ENCODE measurements at places on chromosomes 13 and 19.

DNA sequence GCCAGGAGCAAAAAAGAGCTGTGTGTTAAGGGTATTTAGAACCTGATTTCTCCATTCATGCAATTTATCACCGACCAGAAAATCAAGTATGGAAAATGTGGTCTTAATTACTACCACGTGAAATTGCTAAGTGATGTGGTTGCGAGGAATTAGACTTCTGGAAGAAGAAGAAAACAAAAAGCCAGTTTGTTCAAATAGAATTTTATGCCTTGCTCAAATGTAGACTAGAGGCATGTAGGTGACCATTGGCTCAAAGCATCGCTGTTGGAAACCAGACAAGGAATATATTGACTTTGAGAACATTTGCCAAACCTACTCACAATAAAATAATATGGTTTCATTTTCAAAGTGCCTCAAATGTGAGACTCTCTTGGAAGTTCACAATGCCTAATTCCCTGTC is 57.3 kb upstream of the LRCH1 start:
- DNase-seq, result no peak

DNA sequence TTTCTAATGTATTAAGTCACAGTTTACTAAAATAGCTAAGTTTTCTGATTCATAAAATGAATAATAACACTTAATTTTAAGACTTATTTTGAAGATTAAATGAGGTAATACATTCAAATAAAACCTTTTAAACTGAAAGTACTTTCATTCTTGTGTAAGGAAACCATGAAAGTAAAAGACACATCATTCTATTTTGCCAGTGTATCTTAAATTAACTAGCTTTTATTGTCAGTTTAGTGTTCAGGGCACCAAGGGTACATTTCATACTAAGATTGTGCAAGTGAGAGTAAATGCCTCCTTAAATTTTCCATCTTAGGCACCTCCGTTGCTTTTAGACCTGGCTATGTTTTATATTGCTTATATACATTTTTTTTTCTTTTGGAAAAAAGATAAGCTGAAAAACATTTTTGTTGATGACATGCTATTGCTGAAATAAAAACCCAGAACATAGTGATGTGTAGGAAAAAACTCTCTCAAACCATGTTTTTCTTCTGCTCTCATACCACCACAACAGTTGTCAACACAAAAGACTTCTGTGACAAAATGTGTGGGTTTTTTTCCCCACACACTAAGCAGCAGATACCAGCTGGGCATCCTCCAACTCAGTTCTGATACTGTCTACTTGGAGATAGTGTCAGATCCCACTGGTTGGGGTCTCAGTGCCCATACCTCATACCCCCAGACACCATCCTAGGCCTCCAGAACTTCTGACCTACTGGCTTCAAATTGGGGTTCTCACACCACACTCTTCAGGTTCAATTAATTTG is 30.7 kb upstream of the LPAR6 start:
- DNase-seq, result no peak

DNA sequence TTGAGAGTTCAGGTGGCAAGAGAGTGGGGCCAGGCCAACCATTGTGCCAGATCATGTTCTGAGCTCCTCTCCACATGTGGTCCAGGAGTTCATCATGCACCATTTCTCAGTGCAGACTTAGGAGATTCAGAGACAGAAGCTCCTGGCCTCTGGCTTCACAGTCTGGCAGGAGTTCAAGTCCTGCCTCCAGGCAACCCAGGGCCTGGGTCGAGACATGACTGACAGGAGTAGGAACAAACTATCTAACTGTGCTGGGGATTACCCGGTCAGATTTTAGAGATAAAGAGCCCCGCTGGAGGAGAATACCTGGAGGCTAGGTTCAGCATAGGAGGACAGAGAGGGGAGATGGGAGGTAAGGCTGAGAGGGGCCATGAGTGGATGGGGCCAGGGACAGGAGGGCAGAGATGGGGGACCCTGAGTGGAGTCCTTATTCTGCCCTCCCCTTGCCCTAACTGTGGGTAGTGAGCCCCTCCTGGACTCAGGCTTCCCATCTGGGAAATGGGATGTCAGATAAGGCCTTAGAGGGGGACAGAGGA is 906 bp upstream of the CYP4F11 start:
- DNase-seq, result no peak

DNA sequence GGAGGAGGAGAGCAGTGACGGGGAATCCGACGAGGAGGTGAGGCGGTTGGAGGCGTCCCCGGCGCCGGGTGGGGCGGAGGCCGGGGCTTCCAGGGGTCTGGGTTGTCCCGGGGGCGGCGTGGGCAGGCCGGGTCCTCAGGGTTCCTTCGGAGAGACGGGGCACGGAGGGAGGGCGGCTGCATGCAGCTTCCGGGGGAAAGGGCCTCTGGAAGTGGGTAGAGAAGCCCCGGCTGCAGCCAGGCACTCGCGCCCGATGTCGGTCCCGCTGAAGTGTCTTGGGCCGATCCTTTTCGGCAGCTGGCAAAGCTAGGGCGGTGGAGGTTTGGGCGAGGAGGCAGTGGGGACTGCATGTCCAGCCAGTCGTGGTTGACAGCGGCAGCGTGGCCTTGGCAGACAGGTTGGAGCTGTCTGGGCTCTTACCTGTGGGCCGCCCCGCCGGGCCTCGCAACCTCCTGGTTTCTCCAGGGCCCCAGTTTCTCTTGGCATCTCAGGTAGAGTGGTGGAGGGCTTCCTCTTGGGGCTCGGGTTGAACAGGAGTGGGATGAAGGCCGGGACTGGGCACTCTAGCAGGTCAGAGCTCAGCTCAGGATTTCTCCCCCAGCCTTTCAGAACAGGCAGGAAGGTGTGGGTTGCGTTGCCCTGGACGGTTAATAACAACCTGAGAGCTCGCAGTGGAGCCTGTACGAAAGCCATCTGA is 690 bp downstream of the KMT2B start:
- no peak for DNase-seq

GRCh38 chr13:21898945-21899344 is 228.1 kb downstream of the FGF9 start:
- DNase-seq, result no peak

GRCh38 chr13:47632311-47632710 is 368.8 kb downstream of the SUCLA2 start:
- no peak for DNase-seq

GRCh38 chr19:47107202-47107952 is 6.2 kb downstream of the ZC3H4 start:
- no peak for DNase-seq

DNA sequence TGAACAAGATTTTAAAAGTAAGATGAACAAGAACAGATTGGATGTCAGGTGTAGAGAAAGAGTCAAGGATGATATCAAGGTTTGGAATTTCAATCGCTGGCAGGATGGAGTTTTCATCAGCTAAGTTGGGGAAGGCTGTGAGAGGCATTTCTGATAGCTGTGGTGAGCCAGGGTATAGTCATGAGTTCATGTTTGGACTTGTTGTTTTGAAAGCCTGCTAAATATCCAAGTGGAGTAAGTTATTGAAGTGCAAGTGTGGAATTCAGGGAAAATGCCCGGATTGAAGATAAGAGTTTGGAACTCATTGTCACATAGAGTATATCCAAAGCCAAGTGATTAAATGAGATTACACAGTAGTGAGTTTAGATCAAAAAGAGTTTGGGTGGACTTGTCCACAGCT is 11.0 kb upstream of the EPSTI1 start:
- no peak for DNase-seq

GRCh38 chr13:36917311-36917710 is 2.7 kb downstream of the SMAD9 start:
- no peak for DNase-seq

DNA sequence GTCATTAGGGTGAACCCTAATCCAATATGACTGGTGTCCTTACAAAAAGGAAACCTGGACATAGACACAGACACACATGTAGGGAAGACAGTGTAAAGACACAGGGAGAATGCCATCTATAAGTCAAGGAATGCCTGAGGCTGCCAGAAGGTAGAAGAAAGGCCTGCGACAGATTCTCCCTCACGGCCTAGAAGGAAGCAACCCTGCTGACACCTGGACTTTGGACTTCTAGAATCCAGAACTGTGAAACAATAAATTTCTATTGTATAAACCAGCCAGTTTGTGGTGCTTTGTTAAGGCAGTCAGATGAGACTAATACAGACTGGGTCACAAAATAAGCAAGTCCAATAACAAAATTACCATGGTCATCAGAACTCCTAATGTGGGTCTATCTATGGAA is 120.4 kb downstream of the ENOX1 start:
- DNase-seq, result no peak

GRCh38 chr13:39496506-39496905 is 106.5 kb downstream of the LHFPL6 start:
- DNase-seq, result no peak

DNA sequence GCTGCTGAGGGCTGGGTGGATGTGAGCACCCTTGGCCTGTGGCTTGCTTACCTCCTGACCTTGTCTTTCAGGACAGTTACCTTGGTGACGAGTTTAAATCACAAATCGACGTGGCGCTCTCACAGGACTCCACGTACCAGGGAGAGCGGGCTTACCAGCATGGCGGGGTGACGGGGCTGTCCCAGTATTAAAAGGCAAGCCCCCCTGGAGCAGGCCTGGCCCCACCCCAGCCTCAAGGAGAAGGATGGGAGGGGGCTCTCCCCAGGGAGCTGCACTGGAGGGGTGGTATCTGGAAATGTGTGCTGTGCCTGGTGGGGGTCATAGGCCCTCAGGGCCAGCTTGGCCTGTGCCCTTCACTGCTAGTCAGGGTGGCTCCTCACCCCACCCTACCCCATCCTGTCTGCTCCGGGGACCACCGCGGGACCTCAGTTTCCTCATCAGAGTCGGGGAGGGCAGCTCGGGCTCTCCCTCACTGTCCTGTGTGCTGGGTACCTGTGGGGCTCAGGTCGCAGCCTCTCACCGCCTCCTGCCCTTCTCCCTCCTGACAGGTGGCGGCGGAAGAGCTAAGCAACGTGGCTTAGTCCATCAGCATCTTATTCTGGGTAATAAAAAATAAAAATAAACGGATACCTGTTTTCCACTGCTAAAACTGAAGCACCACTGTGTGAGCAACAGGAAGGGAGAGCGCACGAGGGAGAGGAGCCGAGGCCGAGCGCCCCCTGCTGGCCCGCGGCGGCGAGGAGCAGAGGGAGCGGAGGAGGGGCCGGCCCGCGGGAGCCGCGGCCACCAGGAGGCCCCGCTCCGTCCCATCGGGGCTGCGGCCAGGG is 29.8 kb downstream of the CERS1 start:
- peak; percentile 29 for DNase-seq

- DNase-seq, result no peak
Measured at GRCh38 chr19:17358395-17358794, 18.7 kb downstream of the PLVAP start.

DNA sequence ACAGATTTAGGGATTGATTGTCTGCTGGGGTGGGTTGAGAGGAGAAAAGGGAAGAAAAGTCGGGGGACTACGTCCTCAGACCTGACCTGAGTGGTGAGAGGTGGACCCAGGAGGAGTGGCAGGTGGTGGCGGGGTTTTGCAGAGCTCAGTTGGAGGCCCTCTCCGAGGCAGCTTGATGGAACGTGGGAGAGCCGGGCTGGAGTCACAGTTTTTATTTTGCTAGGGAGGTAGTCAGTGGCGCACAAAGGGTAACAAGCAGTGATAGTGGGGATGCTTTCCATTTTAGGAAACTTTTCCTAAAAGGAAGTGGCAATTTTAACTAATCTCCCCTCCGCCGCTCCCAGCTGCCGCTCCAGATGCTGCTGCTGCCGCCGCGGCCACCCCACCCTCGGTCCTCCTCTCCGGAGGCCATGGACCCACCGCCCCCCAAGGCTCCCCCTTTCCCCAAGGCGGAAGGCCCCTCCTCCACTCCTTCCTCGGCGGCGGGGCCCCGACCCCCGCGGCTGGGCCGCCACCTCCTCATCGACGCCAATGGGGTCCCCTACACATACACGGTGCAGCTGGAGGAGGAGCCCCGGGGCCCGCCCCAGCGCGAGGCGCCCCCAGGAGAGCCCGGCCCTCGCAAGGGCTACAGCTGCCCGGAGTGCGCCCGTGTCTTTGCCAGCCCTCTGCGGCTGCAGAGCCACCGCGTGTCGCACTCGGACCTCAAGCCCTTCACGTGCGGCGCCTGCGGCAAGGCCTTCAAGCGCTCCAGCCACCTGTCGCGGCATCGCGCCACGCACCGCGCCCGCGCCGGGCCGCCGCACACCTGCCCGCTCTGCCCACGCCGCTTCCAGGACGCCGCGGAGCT is 1.1 kb upstream of the ZNF581 start:
- no peak for DNase-seq

GRCh38 chr13:47903836-47904235 is 97.2 kb downstream of the SUCLA2 start:
- DNase-seq, result no peak

DNA sequence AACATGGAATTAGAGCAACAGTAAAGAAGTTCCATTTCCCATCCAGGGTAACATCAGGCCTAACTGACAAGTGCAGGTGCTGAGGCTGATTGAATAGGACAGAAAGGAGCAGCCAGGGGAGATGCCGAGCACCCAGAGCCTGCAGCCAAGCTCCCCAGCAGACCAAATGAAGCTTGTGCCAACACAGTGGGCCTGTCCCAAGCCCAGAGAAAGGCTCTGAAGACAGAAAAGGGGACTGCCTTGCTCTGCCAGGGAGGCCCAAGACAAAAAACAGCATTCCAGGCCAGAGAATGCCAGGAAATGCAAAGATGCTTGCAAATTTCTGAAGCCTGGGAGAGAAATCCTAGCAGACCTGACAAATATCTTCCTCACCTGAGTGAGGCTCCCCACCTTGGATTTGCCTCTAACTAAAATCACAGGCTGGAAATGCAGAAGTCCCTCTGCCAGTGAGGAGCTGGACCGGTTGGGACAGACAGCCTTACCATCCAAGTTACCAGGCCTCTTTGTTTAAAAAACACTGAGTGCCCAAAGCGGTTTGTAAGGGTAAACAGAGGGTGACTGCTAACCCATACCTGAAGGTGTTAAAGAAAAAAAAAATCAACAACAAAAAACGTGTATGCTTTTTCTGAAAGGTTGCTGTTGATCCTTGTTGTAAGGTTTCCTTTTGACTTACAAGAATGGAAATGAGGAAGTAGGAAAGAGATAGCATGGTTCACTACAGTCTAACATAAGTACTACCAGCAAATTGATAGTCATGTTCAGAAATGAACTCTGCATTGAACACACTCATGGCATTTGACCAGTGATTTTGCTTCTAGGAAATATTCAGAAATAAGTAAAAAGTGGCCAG is 11.8 kb upstream of the HMGB1 start:
- DNase-seq, result no peak

DNA sequence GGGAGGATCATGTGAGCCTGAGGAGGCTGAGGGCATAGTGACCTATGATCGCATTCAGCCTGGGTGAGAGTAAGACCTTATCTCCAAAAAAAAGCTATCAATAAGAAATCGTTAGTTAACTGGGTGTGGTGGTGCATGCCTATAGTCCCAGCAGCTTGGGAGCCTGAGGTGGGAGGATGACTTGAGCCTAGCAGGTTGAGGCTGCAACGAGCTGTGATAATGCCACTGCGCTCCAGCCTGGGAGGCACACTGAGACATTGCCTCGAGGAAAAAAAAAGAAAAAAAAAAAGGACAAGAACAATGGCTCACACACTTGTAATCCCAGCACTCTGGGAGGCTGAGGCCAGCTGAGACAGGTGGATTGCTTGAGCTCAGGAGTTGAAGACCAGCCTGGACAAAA is 16.2 kb downstream of the PSPC1 start:
- no peak for DNase-seq

DNA sequence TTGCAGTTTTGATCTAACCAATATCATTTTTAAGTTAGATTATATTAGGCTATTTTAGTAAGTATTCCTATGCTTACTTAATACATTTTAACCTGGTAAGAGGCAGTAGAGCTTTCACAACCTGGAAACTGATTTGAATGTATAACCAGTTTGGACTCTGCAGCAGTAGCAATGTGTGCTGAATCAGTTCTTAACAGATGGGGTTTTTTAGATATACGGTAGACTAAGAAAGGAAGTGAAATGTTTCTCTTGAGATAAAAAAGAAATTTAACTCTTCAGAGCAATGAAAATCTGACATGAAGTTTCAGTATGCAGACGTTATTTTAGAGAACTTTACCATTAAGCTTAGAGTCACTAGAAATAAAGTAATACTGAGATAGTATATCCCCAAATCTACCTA is 2.7 kb downstream of the NBEA start:
- DNase-seq, result no peak
